ENCODE measurements at places on chromosomes 12 and 14.

GRCh38 chr12:130868412-130868811 lies 3.5 kb upstream of the RAN start:
- no peak for DNase-seq

DNA sequence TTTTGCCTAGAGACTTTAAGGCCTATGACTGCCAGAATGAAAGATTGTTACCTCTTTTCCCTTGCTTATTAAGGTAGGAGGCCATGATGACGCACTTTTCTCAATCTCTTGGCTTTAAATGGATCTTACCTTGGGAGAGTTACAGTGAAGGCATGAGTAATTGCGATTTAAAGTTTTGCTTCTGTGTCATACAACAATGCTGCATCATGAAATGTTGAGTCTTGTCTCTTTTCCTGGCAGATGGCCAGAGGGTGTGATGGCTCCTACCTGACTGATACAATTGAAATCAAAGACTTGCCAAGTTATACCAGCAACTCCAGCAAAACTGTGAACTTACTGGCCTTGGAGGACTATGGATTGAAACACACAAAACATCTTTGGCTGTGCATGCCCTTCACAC lies 17.2 kb upstream of the LRRK2 start:
- DNase-seq, result no peak

- no peak for DNase-seq
Measured at GRCh38 chr12:120078868-120079267, 37.7 kb downstream of the RAB35 start.

- no peak for DNase-seq
Measured at GRCh38 chr14:100011628-100012325, 53.4 kb upstream of the EVL start.

DNA sequence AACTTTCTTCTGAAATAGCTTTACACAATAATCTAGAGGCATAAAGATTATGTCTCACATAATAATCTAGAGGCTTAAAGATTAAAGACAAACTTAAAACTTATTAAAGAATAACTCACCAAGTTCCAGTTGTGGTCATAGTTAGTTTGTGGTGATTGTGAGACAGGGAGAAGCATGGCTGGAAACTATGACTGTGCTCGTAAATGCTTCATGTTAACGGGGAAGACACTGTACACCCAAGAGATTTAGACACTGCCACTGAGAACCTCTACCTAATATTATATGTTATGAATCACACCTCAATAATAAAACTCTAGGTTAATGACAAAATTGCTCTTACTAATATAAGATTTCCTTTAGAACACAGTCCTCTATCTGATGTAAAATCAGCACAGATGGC lies 541.6 kb downstream of the TMEM121 start:
- DNase-seq, result no peak

GRCh38 chr12:20184514-20184913 lies 183.8 kb upstream of the PDE3A start:
- DNase-seq, result no peak

- peak; percentile 42 for DNase-seq
Measured at GRCh38 chr14:99755629-99756603, 37.3 kb upstream of the EML1 start.

GRCh38 chr12:131784909-131785762 lies 43.1 kb upstream of the MMP17 start:
- DNase-seq, result no peak

DNA sequence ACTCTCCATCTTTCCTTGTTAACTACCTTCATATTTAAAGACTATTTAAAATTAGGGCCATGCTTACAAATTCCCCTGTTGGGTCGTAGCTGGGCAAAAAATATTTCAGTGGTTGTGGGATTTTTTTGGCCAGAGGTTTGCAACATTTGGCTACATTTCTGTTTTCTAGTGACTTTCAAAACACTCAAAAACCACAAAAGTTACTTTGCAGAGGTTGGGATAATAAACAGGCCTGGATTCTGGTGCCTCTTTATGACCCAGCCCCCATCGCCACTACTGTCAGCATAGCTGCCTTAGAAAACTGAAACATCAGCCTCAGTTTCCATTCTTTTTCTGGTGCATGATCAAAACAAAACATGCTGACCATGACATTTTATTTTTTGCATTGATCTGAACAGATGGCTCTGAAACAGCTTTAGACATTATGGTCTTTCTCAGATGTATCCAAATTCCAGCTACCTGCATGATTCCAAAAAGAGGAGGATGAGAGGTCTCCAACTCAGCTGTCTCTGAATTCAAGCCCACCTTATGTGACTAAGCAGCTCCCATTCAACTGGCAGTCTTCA lies 5.2 kb downstream of the DPF3 start:
- DNase-seq, result no peak

GRCh38 chr12:13666806-13667205 lies 314.6 kb downstream of the GRIN2B start:
- no peak for DNase-seq

- DNase-seq, result no peak
Measured at GRCh38 chr12:8078398-8078797, 3.7 kb upstream of the NECAP1 start.

DNA sequence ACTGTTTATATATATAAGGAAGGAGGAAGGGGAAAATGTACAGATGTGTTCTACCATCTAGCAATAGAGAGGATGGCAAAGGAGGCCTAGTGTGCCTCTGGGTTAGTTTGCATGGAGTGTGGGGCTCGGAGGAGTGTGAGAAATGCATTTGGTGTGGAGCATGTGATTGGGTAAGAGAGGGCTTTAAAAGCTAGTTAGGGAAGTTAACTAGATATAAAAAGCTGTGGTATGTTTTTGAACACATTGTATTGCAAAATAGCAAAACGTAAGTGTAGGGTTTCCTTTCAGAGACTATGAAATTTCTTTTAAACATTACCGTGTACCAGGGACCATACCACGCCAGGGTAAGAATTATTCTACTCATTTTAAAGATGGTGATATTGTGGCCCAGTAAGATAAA lies 53.3 kb upstream of the STXBP6 start:
- no peak for DNase-seq

DNA sequence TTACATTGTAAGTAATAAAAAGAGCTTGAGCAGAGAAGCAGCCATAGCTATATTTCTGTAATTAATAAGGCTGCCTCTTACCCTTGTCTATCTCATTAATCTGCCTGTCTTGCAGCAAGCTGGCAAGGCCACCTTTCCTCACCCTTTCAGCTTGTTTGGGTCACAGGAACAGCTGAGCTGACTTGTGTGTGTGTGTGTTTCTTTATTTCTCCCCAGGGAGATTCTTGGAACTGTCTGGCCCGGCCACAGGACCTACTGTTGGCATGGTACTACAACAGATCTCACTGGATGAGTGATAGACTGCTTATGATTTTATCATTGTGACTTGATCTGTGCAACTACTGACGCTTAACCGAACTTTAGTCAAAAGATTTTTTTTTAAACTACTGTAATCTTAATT lies 213.7 kb downstream of the SLC2A13 start:
- DNase-seq, result no peak

GRCh38 chr12:104446646-104447421 lies 9.9 kb upstream of the CHST11 start:
- DNase-seq, result no peak

DNA sequence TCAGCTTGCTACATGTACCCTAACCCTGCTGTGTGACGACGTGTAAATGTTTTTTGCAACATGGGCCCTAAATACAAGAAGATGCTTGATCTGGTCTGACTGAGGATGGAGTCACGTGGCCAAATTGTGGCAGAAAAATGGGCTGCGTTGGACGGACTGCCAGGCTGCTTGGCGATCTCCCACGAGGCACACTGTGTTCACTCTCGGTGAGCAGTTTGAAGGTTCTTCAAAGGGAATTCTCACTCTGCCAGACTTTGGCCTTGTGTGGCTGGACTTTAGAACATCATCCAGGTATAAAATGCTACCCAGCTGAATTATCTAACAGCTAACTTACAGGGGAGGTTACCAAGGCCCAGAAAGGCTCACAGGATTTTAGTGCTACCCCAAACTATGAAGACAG lies 85.1 kb downstream of the KDM2B start:
- no peak for DNase-seq

- no peak for DNase-seq
Measured at GRCh38 chr14:91862417-91862816, 4.9 kb downstream of the TC2N start.

DNA sequence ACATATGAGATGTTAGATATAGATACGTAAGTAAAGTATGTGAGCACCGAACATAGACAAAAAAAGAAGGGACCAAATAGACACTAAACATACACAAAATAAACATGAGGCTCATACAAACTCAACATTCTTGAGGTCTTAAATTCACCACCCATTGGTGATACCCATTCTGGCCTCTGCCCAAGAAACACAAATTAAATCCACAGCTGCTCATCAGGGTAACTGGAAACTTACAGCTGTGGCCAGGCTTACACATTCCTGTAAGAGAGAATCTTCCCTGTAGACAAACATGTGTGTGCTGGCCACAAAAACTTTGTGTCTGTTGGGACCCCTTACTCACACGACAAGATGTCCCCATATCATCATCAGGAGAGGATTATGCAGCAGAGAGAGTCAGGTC lies 22.4 kb downstream of the MAGOHB start:
- DNase-seq, result no peak

DNA sequence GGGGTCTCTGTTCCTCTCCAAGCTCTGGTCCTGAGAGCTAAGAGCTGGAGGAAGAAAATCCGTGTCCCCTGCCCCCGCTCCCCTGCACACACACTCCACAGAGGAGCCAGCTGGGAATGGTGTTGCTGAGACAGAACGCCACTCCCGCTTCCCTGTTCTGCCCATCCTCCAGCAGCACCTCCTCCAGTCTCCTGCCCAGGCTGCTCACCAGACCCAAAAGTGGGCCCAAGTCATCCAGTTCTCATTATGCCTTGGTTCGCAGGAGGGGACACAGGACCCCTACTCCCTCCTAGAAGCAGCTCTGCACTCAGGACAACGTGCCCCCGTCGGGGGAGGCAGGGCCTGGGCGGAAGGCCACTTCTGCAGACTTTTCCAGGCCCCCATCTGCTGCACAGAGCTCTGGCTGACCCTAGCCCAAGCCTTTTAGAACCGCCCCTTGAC lies 830 bp upstream of the TRMT61A start:
- DNase-seq, result no peak

DNA sequence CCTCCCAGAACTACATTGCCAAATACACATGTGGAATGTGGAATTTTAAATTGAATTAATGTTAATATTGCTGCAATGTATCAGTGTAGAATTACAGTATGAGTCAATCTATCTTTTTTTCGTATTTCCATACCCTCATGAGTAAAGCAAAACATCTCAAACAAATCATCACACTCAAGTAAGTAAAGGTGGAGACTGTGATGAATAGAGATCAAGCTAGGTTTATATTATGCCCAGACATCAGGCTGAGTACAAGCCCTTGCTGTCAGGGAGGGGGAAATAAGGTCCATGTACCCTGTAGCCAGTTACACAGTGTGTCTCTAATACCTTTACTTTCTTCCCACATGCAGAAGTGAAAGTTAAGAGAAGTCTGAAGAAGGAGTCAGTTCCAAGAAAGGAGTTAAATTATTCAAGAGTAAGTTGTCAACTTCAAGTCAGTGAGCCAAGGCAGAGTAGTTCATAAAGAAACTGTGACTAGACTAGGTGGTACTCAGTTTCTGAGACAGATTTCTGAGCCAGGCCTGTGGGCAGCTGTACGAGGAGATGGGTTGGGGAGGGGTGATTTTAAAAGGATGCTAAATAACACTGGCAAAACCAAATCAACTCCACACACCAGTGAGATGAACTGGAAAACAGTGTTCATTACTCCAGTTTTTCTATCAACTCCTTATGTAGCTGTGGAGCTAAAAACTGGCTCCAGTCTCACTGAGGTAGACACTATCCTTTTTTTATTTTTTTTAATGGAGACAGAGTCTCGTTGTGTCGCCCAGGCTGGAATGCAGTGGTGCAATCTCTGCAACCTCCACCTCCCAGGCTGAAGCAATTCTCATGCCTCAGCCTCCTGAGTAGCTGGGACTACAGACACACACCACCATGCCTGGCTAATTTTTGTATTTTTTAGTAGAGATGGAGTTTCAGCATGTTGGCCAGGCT lies 23.8 kb upstream of the STK38L start:
- no peak for DNase-seq

- no peak for DNase-seq
Measured at GRCh38 chr14:91349481-91350074, 68.0 kb downstream of the CCDC88C start.

DNA sequence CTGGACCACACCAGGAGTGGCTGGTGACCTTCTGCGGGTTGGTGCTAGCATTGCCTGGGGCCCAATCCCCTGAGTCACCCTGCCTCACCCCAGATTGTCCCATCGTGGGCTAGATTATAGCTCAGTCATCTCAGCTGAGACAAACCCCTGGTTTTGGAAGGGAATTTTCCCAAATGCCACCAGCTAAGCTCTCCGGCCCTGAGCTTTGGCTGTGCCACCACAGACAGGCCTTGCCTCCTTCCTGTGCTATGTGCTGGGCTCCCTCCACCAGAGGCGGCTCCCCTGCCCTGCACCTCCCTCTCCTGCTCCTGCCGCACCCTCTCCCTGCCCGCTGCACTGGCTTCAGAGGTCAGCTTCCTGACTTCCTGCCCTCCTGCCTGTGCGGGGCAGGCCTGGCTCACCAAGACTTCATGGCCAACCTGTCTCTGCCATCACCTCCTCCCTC lies 196.3 kb downstream of the TSPAN9 start:
- DNase-seq, result no peak

GRCh38 chr14:63231766-63232165 lies 27.5 kb downstream of the RHOJ start:
- no peak for DNase-seq

DNA sequence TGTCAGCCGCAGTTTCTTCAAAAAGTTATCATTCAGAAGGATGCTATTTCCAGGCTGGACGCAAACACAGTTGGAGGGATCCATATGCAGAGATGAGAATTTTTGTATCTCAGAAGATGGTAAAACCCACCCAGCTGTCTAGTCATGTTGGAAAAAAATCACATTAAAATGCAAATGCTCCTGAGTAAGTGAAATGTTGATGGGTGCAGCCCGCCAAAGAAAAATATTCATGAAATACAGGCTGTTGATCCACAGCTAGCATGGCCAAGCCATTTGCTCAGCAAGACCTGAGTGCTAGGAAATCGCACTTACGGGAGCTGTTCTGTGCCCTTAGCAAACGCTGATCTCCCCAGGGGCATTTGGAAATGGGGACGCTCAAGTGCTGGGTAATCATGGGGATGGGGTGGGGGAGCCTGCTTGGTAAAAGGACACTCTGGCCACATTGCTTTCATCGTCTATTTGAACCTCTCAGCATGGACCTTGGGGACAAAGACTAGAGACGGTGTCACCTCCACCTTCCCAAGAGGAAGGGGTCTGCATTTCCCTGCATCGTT lies 25.7 kb downstream of the TUNAR start:
- DNase-seq, result no peak

DNA sequence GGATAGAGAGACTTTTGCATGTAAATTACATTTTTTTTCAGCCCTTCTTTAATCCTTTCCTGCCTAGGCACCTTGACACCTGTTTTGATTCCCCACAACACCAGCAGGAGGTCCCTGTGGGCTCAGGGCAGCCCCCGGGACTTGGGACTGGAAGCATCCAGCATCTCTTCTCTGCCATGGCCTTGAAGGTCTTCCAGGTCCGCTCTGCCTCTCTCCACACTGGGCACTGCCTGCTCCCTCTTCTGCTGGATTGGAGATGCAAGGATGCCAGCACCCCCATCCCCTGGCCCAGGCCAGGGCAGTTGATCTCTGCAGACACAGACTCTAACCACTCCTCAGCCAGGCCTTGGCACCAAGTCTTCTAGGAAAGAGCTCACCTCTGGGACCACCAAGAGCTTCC lies 134.5 kb upstream of the C14orf180 start:
- DNase-seq, result no peak

GRCh38 chr12:27802511-27802910 lies 22.5 kb upstream of the MANSC4 start:
- DNase-seq, result no peak

- no peak for DNase-seq
Measured at GRCh38 chr12:65313719-65314317, 35.3 kb downstream of the MSRB3 start.

GRCh38 chr12:19834592-19834991 lies 395.3 kb downstream of the AEBP2 start:
- DNase-seq, result no peak
